ENCODE measurements at places on chromosomes 4 and X.
A peak's percentile ranks its signal among the peaks of the same experiment; 100 is the strongest.

GRCh38 chr4:46329118-46329976, 60.6 kb downstream of the GABRA2 start:
- DNase-seq = no peak

GRCh38 chrX:123173833-123174232, 10.2 kb upstream of the GRIA3 start:
- DNase-seq = no peak

DNA sequence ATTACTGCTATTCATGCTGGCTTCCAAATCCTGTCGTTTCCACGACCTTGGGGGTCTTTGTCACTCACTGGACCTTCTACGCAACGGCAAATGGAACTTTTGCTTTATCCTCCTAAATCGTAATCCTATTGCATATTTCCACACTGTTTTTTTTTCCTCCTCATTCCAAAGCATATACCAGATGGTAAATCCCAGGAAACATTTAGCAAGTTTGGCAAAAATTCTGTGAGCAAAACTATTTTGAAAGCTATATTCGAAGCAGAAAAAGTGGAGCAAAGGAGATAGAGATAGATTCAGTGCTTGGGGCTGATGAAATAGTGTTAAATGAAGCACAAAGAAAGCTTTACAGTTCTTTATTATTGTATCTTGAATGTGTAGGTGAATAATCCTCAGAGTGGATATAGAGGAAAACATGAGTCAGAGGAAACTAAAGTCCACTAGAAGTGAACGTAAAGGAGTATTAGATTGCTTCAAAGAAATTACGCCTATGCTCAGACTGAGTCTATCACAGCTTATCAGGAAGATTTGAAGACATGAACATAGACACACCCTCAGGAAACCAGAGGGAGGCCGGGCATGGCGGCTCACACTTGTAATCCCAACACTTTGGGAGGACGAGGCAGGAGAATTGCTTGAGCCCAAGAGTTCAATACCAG, 50.2 kb upstream of the FAM9A start:
- DNase-seq = no peak

DNA sequence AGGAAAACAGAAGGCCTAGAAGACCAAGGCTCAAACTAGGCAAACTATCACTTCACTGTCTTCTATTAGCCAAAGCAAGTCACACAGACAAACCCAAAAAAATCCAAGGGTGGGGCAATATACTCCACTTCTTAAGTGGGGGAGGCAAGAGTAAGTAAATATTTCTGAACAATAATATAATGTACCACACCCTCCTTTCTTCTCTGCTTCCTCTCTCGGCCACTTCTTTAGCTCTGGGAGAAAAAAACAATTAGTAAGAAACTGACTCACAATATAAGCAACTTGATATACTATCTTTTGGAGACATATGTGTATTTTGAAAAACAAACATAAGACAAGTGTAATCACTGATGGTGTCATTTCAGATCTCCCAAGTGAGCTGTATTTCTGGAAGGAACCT, 14.8 kb downstream of the DCAF8L1 start:
- DNase-seq = no peak

GRCh38 chr4:147516133-147516532, 35.2 kb downstream of the EDNRA start:
- no peak for DNase-seq

DNA sequence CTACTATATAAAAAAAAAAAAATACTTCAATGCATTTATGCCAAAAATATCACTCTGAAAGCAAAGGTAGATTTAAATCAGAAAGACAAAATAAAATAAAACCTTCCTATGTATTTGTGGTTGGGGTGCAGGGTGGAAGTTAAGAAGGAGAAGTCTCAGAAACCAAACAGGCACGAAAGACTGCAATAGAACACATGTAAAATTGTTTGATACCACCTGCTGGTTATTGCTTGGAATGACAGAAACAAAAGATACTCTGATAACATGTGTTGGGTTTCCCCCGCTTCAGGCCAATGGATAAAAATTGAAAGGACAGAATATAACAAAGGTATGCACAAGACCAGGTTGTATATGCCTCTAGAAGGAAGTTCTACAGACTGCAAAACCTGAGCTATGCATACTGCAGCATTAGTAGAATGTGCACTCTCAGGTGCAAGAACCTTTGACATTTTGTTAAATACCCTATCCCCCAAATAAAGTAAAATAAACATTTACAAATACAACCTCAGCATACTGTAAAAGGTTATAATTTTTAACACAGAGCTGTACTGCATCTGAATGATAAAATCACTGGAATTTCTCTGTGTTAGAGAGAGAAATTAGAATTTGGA, 118.8 kb downstream of the GABRA2 start:
- no peak for DNase-seq

- no peak for DNase-seq
Measured at GRCh38 chr4:67103001-67103747, 442.1 kb downstream of the CENPC start.

DNA sequence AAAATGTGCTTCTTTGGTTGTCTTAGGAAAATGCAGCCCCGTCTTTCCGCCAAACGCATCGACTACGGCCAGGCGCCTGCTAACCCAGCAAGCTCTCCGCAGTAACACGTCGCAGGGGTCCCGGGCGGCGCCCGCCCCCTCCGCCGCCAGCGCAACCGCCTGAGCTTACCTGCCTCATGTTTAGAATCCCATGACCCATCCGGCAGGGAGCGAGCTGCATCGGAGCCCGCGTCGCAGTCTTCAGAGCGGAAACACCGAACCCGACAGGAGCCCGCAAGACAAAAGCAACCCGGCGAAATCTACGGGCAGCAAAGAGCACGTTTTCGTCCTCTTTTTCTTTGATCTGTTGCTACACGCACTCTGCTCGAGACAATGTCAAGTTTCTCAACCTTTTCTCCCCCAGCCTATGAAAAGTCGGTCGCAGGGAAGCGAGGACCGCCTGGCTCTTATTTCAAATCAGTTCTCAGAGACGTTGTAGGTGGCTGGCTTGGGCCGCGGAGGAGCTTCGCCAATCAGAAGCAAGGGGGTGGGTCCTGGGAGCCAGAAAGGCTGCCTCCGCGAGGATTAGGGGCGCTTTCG, at the start of gene MID1:
MID1 (minus strand) TSS at position 465 of the 579 bp plus-strand sequence. CDS start 53,038 bp downstream, outside the sequence.
- DNase-seq = peak; percentile 21

DNA sequence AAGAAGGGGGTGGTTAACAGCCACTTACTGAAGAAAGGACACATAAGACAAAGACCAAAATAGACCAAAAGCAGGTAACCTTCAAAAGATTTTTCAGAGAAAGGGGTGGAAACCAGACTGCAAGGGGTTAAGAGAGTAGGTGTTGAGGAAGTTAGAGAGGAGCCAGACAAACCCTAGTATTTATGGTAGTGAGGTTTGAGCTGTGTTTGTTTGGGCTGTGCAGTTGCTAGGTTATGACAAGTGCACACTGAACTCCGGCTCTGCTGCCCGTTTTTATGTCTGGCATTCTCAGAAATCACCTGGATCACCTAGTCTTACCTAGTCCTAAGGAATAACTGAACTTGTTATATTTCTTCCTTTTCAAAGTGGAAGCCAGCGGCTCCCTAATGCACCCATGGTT, 22.9 kb upstream of the G3BP2 start:
- no peak for DNase-seq

GRCh38 chrX:134738445-134738844, 80.2 kb upstream of the PLAC1 start:
- DNase-seq = no peak

GRCh38 chrX:5617666-5618065, 611.0 kb downstream of the NLGN4X start:
- no peak for DNase-seq

DNA sequence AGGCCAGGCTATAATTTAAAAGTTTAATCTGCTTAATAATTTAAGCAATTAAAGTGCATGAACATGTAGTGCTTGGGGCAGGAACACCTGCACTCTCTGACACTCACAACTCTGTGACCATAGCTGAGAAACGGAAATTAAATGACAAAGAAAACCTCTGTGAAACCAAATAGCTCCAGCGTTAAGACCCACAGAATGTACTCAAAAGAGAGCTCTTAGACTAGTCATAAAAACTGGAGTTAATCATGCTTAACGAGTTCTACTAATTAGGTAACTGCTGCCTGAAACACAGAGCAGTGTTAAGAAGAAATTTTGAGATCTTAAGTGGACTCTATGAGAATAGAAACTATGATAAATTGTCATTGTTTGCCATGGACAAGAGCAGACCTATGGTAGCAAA, 174.4 kb upstream of the SPIN4 start:
- DNase-seq = no peak

DNA sequence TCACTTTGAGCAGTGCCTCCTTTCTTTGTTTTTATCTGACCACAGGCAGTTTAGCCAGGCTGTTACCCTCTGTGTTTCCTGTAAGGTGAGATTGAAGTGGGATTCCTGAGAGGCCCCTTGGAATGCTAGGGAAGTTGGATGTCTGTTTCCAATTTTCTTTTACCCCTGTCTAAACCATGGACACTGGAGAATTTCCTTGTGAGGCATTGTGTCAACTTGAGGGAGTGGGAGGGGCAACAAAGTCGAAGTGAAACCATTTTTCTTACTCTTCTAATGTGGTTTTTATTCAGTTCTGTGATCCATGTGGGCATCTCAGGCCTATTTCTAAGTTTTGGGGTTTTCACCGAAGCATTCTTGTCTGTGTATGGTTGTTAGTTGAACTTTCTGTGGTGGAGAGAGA, 296.1 kb upstream of the UGT8 start:
- no peak for DNase-seq

DNA sequence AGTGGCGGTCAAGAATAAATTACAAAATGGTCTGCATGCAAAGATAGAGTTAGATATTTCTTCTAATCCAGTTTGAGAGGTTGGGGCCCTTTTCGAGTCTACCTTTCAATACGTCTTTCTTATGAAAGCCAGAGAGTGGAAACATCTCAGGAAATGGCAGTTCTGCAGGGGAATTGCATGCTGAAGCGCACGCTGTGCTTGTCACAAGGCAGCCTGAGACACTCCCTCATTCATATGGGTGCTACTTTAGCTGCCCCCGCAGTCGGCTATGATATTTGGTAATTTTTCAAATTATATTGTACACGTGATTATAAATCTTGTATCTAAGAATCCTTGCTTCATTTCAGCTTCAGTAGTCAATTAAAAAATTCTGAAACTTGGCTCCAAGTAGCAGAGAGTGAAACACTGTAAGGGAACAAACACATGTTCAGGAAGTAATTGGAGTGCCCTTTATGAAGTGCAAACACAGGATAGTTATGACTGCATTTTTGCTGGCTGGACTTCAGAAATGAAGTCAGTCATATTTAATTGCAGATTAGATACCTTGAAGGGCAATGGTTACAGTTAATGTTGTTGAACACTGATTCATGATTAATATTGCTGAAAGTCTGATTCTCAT, 145.5 kb upstream of the NAP1L5 start:
- DNase-seq = no peak

All from amygdala (tissue), 56 donors.